ENCODE measurements at places on chromosomes 7 and 10.
A peak's percentile ranks its signal among the peaks of the same experiment; 100 is the strongest.

DNA sequence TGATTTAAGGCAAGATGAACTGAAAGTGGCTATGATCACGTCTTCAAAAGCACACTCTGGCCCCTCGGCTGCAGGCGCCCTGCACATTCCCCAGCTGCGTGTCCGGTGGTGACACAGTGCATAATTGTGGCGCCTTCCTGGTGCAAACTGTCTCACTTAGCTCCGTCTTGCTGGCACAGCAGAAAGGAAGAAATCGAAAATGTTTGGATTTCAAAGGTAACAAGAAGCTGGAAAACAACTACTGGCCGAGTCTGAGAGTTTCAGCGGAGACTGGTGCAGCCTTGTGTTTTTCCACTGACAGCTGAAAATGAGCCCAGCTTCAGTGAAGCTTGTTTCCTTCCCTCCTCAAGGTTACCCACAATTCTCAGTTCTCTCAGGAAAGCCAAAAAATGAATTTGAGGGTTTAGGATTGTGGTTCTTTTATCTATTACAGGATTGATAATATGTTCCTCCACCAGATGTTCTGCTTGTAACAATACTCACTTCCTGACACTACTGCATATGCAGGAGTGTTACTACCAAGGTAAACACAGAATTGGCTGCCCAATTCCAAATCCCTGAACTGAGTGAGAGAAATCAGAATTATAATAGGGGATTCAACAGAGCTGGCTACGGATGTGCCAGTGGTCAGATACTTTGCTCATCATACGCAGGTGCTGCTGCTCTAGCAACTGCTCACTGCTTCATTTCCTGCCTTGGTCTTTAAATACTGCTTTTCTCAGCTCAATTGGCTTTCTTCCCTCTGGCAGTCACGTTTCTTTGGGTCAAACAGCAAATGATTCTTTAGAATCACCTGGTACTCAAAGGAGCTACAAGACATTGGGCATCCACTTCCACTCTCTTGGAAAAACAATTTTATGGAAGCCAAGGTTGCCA, 63.7 kb downstream of the TRUB1 start:
- no peak for DNase-seq

DNA sequence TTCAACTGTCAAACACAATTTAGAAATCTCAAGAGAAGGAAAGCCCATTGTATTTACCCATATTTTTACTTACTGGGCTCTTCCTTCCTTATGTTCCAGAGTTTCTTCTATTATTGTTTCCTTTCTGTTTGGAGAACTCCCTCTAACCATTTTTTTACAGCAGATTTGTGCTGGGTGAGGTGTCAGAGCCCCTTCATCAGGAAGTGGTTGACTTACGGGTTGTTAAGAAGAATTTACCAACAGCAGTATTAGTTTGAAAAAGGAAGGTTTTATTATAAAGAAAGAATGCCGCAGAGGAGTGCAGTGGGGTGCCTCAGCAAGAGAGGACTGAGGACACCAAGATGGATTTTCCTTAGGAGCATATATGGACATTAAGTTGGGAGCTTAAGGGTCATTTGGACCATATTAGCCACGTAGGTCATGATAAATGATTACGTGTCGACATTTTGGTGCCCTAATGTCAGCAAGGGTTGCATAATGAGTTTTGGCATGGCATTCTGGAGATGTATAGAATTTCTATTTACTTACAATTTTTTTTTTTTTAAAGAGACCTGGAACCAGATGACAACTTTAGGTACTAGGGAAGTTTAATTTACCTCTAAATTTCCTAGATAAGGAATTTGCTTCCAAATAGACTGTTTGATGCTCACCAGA, 6.3 kb upstream of the TBATA start:
- DNase-seq: no peak

DNA sequence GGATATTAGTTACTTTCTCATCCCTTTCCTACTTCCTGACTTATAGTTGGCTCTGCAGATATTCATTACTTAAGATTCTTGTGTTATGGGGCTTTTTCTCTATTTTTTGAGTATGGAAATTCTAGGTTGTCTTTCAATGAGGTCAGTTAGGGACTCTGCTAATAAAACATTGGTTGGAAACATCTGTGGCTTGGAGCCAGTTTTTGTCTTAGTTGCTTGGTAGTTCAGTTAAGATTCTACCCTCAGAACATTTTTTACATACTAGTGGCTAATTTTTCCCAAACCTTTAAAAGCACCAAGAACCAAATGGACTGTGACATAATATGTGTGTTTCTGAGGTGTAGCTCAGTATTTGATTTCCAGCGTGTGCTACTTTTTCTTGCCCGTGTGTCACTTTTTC, 305.6 kb upstream of the FZD1 start:
- DNase-seq: no peak

- no peak for DNase-seq
Measured at GRCh38 chr7:112080441-112080840, 125.8 kb downstream of the DOCK4 start.

DNA sequence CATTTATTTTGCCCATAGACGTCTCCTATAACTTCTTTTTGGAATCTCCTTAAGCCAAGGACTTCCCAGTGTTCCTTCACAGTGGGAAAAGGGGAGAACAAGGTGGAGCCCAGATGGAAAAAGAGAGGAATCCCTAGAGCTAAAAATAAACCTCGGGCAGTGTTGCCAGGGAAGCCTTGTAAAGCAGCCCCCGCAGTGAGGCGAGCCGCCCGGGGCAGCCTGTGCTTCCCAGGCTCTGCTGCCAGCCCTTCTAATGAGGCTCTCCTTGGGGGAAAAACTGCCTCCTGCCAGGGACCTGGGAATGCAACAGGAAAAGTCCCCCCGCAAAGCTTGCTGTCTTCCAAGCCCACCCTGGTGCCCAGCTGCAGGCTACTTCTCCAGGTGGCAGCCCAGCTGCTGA, 71.7 kb downstream of the SH3PXD2A start:
- no peak for DNase-seq

DNA sequence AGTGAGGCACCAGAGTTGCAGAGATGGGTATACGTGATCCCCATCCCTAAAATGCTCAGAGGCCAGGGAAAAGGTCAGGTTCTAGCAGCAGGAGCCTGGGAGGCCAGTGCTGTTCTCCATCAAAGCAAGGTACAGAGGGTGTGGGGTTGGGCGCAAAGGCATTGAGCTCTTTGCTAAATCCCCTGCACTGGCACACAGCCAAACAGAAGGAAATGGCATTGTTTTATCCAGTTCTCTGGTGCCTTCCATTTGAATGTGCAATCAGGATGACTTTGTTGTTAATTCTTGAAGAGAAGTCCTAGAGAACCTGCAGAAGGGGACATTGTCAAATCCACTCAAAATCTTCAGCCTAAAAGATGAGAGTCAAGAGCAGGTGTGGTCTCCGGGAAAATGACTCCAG, 111.3 kb upstream of the CHST15 start:
- DNase-seq: peak; percentile 1

DNA sequence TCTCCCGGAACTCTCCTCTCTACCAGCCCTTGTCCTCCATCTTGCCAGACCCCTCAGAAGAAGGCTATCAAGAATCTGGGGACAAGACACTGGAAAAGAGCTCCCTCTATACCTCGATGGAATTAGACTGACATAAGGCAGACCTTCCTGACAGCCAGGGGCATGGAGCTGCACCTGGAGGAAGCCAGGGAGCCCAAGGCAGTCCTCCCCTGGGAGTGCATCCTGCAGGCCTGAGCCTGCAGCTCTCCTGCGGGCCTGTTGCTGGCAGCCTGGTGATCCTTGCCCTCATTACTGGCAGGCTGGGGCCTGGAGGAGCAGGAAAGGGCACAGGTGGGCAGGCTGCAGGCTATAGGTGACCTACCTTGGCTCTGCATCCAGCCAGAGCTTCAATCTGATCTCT, 323.4 kb downstream of the GRID1 start:
- DNase-seq: no peak

DNA sequence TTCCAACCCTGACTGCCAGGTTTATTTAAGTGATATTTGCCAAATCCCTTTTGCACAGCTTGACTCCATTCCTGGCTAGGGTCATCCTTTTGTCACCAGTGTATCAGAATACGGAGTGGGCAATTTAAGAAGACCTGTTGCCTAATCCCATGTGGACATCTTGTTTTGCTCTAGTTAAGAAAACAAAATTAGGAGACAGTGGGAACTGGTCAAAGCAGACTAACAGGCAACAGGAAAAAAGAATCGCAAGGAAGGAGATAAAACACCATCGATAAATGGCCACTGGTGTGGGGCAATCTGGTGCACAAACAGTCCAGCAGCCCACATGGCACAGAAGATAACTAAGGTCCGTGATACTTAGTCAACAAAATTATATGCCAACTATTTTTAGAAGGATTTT, 21.4 kb downstream of the KDM7A start:
- DNase-seq: no peak

DNA sequence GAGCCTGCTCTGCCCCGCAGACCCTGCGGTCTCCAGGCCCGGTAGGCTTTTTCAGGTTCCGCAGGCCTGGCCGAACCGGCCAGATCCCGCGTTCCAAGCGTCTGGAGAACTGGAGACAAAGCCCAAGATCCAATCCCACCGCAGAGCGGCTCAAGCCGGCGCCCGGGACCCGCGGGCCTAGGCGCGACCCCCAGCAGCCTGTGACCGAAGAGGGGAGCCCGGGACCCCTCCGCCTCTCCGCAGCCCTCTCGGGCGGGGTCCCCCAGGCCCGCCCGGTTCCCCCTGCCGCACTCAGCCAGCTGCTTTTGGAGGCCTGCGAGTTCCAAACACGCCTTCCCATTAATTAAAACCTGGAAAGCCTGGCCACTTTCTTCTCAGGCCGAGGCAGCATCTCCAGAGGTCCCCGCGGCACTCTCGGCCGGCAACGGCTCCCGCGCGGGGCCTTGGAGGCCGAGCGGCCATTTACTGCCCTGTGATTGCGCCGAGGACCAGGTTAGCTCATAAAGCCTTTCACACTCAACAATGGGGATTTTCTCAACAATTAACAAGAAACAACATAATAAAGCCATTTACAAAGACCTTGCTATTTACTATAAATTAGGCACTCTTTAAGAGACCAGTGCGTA, 16.7 kb downstream of the SKIDA1 start:
- DNase-seq: no peak

- no peak for DNase-seq
Measured at GRCh38 chr7:116843378-116843777, 19.0 kb upstream of the CAPZA2 start.

DNA sequence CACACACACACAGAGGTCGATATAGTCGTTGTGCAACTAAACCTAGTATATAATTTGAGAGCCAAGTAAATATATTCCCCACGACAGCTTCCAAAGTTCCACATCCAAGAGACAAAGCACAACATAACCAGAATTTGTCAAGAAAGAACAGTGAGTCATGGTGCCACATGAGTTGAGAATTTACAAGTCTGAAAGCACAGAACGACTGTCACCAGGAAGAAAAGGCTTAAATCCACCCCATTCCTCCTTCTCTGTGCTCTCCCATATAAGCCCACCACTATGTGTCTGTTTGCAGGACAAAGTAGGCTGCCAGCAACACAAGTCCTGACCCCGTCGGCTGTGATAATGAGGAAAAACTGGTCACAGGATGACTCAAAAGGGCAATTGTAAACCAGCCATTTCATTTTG, 32.8 kb downstream of the GSAP start:
- DNase-seq: no peak

DNA sequence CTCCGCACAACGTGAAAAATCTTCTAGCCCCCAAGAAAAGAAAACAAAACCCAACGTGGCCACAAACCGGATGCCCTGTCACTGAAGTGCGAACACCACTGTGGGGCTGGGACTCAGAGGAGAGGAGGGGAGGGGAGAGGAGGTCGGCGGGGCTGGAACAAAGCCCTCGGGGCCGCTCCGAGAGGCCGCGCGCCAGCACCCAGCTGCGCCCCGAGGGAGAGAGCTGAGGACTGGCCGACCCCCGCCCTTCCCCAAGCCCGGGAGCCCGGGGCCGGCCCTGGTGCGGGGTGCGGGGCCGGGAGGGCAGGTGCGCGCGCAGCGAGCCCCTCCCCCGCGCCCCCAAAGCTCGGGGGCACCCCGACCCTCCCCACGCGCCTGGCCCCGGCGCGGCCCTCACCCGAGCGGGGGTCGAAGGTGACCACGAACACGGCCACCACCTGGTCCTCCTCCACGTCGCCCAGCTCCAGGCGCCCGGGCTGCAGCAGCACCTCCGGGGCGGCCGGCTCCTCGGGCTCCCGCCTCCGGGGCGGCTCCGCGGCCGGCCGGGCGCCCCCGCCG, 398 bp downstream of the DENND11 start:
- DNase-seq: peak; percentile 55

GRCh38 chr10:110011681-110012080, 3.9 kb downstream of the ADD3 start:
- no peak for DNase-seq

DNA sequence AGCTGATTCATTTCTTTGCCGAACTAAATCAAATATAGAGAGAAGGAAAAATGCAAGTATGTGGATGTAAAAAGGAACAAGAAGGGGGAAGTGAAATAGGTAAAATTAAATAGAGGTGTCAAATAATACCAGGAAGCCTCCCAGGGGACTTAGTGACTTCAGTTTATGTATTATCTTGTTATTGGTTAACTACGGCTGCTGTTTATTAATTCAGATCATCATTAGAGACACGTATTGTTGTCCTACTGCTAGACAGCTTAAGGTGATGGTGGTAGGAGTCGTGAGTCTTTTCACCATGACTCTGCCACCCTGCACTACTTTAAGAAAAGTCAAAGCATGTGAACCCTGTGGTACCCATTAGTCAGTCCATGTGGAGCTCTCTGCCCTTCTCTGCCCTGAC, 289.1 kb downstream of the PRKG1 start:
- DNase-seq: no peak

DNA sequence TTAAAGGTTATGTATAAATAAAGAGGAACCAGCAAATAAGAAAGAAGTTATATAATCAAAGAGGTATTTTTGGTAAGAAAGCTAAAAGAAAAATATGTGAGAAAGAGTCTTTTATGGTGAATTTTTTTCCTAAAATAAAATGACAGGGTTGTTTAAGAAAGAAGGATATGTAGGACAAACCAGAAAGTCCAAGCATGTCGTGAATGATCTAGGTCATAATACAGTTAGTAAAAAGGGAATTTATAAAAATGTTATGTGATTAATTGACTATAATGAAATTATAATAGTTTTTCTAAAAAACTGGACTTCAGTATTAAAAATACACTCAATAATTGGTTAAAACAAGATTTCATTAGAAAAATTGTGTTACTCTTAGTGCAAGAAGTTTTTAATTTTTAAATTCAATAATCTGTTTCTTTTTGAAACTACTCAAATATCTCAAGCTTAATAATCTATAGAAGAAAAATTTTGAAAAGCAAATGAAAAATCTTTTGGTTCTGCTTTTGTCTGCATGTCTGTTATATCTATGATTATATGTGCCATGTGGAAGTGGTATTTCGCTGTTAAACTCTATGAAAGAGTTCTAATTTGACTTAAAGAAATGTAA, 23.3 kb downstream of the AVL9 start:
- no peak for DNase-seq

- DNase-seq: no peak
Measured at GRCh38 chr7:123548406-123548805, 9.2 kb downstream of the NDUFA5 start.

DNA sequence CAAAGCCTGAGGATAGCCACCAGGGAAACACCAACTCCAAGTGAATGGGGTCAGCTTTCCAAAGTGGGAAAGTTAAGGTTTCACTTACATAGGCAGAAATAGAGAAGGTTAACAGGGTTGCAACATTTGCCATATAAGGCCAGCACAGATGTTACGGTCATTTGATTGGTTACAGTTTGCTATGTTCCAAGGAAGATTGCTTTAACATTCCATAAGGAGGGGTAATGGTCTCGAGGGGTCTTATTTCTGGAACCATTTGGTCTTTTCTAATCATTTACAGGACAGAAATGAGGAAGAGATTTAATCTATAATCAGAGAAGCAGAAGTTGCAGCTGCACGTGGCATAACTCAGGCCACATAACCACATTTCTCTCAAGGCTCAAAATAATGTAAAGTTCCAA, 679.4 kb upstream of the C7orf33 start:
- DNase-seq: no peak
